ENCODE measurements at places on chromosomes 1 and 21.

- no peak for DNase-seq
Measured at GRCh38 chr1:205693421-205693991, 13.2 kb upstream of the SLC45A3 start.

GRCh38 chr1:183533617-183534174 lies 56.6 kb downstream of the NCF2 start:
- DNase-seq, result no peak

DNA sequence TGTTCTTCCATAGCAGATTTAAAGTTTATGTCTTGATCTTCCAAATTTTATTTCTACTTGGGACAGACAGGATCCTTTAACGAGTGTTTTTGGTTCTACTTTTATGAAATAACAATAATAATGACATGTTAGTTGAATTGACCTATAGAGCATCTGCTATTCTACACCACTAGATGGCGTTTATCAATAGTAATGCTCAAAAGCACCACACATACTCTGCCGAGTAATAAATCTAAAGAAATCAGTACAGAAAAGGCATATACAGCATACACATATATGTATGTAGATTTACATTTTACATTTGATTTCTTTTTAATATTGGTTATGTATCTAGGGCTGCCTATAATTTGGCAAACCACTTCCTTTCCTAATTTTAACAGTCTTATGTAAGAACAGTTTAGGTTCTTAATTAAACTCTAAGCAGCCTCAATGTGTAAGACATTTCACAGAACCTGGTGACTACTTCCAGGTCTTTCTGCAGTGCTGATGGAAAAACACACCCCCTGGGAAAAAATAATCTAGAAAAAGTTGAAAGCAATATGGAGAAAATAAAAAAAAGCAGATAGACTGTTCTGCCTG lies 5.9 kb upstream of the SIPA1L2 start:
- peak; percentile 50 for DNase-seq

DNA sequence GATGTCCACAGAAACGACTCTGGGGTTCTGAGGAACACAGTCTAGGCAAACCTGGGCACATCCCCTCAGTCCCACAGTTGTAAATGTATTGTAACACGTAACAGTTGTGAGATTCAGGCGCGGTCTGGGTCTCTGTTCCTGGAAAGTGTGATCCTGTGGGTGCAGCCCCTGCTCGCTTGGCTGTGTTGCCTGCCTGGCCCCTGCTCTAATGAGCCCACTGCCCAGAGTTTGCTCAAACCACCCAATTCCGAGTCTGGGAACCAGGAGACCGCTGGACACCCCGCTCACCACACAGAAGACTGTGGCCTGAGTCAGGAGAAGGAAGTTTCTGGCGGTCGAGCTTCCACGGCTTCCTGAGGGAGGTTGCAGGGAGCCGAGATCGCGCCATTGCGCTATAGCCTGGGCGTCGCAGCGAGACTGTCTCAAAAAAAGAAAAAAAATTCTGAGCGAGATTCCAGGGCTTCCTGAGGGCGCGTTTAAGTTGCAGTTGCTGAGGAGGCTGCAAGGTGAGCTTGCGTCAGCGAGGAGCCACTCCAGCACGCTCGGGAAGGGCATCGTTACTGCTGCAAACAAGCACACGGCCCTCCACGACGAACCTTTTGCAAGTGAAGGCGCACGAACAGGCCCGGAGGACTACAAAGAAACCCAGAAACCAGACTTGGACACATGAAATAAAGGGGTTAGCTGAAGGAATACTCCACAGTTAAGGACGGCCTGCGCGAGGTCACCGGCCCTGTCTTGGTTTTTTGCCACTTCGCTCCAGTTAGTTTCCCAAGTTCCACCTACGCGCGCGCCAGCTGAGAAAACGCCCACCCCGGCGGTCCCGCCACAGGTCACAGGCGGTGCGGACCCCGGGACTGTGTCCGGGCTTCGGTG lies 1.1 kb downstream of the C21orf58 start:
- peak; percentile 44 for DNase-seq

DNA sequence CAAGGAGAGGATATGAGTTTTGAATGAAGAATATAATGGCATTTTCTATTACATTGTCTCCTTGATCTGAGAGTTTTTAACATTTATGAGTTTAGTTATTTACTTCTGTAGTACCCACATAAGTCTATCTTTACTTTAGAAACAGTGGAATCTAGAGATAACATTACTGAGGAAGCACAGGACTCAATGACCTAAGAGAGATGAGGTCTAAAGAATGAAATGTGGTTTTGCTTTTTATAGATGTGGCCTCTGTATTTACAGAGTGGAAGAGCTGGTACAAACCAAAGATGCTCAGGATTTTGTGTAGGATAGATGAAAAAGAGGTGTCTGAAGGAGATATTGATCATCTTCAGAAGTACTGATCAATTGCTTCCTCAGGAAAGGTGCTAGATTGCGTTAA lies 177.3 kb downstream of the KCTD3 start:
- DNase-seq, result peak; percentile 44

Data from EL (cell line).